ENCODE measurements at places on chromosomes 3 and 15.

GRCh38 chr15:65082303-65082953 lies 5.9 kb downstream of the KBTBD13 start:
- no peak for DNase-seq

DNA sequence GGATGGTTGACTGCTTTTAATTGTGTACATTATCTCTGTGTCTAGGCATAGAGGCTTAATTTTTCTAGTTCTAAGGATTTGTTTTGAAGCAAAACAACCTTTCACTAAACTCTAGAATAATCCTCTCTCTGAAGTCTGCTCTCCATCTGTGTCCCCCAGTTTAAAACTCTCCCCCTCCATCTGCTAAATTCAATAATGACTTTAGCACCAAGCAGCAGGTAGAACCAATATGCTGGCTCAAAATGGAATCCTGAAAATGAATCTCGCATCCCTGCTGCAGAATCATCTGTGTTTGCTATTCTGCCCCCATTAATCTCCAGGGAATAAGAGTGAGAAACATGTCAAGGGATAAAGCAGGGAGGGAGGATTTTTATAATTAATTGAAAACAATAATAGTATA lies 111.8 kb downstream of the TUSC7 start:
- DNase-seq: no peak

DNA sequence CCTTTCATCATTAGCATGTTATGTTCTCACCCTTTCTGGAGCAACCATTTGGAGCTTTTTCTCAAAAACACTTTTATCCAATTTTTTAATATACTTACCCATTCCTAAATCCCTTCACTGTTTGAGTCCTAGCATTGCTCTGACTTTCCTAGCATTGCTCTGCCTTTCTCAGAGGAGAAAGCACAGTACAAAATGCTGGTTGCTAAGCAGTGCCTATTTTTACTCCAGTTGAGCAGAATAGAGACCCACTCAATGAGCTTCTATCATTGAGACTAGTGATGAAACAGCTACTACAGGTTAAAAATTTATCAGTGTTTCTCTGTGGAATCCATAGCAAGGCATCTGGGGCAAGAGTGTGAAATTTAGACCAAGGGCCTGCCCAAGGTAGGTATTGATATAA lies 21.8 kb upstream of the IL1RAP start:
- no peak for DNase-seq

DNA sequence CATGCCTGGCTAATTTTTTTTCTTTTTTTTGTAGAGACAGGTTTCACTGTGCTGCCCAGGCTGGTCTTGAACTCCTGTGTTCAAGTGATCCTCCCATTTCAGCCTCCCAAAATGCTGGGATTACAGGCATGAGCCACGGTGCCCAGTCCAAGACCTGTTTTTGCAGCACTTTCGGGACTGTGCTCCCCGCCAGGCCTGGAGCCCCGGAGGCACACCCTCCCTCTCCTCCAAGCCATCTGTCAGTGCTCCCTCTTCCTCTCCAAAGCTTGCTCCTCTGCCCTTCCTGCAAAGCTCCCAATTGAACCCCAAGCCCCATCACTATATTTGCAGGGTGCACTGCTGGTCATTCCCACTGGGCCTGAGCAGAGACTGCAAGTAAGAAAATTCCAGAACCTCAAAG lies 98.1 kb downstream of the CORO2B start:
- no peak for DNase-seq

GRCh38 chr3:98807561-98807960 lies 44.4 kb downstream of the ST3GAL6 start:
- DNase-seq: no peak

GRCh38 chr3:82875401-82875800 lies 1114.0 kb upstream of the GBE1 start:
- no peak for DNase-seq

- no peak for DNase-seq
These were observed 11.9 kb downstream of the ARRDC4 start for GRCh38 chr15:97972366-97972765.

- DNase-seq: no peak
These were observed 272.9 kb upstream of the KCNMB2 start for GRCh38 chr3:178263236-178263916.

DNA sequence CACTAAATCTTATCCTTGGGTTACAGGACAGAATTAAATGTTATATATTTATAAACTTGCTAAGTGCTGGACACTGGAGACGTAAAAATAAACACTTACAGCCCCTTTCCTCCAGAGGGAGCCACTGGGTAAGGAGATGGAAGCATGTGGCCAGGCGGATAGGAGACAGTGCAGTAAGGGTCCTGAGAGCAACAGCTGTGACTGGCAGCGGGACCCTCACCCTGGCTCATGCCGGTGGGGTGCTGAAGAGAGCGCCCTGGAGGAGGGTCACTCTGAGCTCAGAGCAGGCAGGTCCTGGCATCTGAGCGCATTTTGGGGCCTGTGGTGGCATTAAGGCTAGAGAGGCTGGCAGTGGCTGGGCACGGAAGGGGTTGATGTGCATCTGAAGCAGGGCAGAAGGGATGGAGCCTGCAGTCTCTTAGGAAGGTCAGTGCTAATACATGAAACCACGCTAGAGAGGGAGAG lies 16.0 kb downstream of the SEC61A1 start:
- no peak for DNase-seq

GRCh38 chr15:63114465-63114864 lies 7.2 kb upstream of the LACTB start:
- DNase-seq: no peak

DNA sequence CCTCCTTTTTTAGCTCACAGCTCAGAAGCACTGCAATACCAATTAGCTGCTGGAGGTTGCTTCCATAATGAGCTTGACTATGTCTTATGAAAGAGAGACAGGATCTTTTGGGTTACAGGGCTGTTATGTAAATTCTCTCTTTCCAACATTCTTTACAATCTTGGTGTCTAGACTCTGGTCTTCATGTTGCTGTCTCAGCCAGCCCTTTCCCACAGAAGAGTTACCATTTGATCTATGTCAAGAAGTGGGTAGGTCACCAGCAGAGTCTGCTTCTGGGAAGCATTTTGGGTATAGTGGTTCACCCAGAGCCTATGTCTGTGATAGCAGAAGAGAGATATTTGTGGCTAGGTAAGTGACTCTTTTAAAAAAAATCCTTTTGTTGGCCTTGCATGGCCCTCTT lies 234.5 kb downstream of the SATB1 start:
- no peak for DNase-seq

- no peak for DNase-seq
These were observed 511.9 kb downstream of the PYDC2 start for GRCh38 chr3:191972714-191973398.

DNA sequence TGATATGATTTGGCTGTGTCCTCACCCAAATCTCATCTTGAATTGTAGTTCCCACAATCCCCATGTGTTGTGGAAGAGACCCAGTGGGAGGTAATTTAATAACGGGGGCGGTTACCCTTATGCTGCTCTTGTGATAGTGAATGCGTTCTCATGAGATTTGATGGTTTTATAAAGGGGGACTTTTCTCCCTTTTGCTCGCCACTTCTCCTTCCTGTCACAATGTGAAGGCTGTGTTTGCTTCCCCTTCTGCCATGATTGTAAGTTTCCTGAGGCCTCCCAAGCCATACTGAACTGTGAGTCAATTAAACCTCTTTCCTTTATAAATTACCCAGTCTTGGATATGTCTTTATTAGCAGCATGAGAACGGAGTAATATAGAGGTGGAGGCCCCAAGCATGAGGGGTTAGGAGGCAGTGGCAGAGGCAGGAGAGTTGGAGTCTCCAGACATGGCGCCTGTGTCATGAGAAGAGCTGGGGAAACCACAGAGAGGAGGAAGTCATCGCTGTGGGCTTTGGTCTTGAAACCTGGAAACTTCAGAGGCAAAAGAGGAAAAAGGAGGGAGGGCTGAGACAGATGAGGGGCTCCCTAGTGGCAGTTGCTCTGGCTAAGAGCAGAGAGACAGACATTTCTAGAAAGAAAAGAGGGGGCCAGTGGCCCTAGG lies 107.8 kb upstream of the VEPH1 start:
- DNase-seq: no peak

GRCh38 chr3:42095540-42095939 lies 4.4 kb downstream of the TRAK1 start:
- no peak for DNase-seq
